Stimulated activated CD4-positive, alpha-beta T cell treated with anti-CD3 and anti-CD28 coated beads, Interleukin-15, amount 100 ng/mL, for 48 hours (primary cell): ENCODE measurements at places on chromosomes 4 and X.

DNA sequence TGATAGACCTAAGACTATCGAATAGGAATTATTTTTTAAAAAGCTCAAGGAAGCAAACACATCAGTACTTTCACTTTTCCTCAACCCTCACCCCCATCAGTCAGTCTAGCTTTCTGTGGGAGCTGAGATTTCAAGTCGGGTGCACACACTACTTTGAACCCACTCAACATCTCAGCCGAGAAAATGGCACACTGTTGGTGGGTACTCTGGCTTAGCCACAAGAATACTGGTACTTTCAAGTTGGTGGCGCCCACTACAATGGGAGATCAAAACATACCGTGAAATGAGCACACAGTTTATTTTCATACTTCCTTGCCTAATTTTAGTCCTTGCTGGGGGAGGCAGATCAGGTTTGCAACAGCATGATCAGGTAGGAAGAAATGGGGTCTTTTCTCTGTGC, 10.2 kb downstream of the CD40LG start:
- no peak for DNase-seq

DNA sequence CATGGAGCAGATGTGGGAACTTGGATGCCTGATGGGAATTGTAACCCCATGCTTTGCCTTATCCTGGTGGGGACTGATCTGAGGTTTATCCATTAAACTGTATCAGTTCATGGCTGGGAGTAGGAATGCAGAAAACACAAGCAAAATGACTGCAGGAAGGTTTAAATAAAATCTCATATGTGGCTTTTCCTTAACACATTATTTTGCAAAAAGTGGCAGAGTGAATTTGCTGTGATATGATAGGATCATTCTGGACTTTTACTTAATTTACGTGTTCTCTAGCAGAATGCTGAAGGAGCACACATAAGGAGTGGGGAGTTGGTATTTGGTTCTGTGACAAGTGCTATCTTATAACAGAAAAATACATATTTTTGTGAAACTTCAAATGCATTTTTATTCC, 34.8 kb downstream of the REPS2 start:
- no peak for DNase-seq

- DNase-seq: no peak
These were observed 958.0 kb upstream of the PCDH7 start for GRCh38 chr4:29762151-29762550.

GRCh38 chrX:34809096-34809495, 133.5 kb upstream of the FAM47B start:
- no peak for DNase-seq

DNA sequence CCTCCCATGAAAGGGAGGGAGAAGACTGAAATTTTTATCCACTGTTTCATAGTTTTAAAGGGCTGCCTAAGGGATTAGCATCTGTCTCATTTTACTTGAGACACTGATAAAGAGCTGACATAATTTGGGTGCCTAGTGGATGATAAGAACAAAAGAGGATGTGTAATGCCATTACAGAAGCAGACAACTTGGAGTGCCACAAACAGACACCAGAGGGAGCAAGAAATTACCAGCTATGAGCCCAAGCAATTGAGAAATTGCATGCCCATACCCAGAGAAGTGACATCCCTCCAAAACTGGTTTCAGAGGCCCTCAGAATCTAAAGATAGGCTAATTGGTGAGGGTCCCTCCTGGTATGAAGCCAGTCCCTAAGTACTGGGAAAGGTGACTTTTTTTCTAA, 38.5 kb upstream of the POU3F4 start:
- DNase-seq: no peak

- DNase-seq: no peak
These were observed 80.9 kb downstream of the C4orf33 start for GRCh38 chr4:129176864-129177263.

DNA sequence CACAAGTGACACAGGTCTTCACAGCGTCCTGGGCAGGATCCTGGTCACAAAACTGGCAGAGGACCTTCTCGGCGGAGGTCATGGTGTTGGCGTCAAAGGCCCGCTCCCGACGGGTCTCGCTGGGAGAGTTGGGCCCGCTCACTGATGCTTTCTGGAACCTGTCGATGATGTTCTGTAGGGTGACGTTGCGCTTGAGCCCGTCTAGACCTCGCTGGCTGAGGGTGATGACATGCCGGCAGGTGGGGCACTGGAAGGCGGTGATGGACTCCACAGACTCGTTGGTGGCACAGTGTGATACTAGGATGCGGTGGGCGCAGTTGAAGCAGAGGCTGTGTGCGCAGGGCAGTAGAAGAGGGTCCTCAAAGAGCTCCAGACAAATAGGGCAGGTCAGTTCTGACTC, 53.2 kb downstream of the MID1 start:
- DNase-seq: no peak

DNA sequence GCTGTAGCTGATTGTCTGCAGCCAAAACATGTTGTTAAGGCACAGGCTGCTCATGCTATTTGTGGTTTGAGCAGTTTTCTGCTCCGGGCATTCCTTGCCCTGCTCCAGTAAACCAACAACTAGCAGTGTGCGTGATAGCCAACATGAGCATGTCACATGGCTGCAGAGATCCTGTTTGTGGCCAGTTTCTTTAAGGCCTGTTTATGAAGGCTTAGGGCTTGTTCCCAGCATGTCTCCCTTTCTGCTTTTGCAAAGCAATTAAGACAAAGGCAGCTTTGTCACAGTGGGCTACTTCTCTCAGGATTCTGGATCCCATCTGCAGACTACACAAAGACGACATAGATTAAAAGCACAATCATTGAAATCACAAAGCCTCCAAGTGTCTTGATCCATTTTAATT, 160.5 kb downstream of the ZNF518B start:
- no peak for DNase-seq

DNA sequence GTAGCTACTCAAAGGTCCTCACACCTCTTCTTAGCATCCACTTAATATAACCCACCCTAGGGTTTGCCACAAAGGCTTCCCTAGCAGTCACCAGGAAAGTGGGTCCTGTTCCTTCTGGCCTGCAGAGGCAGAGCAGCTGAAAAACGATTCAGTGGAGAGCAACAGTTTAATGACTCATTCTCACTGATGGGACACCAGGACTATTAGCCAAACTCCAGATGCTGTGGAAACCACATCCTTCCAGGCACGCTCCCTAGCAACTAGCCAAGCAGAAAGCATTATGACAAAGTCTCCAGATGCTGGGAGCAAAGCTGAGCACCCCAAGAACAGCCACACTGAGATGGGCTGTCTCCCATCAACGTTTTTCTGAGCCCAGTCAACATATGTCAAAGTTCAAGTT, 30.3 kb upstream of the UTP14A start:
- no peak for DNase-seq

DNA sequence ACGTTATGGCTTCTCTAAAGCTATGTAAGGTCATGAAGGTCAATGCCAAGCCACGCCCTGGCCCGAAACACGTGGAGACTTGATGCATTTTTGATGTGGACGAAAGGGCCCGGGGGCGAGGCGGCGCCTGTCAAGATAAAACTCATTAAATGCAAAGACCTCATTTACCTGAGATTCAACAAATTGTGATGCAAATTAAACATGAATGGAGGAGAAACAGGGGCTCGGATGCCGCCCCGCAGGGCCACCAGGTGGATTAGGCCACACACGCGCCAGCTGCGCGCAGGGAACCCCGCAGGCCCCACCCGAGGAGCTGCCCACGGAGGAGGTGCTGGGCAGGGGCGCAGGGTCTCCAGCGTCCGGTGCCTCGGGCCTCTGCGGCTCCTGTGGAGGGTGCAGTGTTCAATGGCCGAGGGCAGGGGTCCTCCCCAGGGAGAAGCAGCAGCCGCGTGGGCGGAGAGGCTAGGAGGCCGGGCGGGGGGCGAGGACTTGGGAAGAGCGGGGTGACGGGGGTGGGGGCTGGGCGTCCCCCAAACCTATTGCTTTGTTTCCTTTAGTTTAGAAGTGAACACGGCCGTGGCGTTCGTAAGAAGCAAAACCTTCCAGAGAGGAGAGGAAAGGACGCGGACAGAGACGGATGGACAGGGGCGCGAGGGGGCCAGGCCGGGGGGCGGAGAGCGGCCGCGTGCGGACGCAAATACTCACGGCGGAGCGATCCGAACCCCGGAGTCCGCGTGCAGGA, 40.4 kb downstream of the CPLX1 start:
- no peak for DNase-seq

- DNase-seq: no peak
These were observed 123.7 kb upstream of the KCNIP4 start for GRCh38 chr4:22072240-22072639.

- DNase-seq: no peak
These were observed 304.5 kb upstream of the CXorf51A start for GRCh38 chrX:147119088-147119487.

DNA sequence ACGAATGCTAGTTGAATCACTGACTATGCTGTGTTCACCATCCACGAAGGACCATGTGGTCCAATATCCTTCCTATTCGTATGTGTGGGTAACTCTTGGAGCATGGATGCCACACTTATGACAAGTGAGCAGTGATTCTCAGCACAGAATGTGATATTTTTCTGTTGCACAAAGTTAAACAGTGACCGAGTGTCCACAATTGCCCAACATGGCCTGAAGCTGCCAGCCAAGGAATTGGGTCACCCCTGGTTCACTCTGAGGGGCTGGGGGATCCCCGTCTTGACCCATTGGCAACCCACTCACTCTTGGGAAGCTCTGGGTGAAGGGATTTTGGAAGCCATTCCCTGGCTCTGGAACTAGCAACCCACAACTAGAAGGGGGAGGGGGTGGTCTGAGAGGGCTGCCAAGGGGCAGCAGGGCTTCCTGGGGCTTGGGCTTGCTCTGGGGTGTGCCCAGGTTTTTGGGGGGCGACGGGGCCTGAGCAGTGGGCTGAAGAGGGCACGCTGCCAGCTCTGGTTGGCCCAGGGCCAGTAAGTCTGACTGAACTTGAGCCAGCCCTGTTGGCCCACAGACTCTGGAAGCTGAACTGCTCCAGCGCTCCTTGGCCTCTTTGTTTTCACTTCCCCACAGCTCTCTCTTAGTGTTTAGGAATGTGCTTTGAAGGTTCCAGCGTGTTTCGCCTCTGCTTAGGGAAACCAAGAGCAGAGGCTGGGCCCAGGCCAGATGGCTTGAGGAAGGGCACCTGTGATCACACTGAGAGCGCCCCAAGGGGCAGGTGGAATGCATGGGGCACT, 43.1 kb upstream of the BCOR start:
- DNase-seq: no peak

- no peak for DNase-seq
These were observed 77.9 kb upstream of the ADRA2C start for GRCh38 chr4:3688018-3688998.

DNA sequence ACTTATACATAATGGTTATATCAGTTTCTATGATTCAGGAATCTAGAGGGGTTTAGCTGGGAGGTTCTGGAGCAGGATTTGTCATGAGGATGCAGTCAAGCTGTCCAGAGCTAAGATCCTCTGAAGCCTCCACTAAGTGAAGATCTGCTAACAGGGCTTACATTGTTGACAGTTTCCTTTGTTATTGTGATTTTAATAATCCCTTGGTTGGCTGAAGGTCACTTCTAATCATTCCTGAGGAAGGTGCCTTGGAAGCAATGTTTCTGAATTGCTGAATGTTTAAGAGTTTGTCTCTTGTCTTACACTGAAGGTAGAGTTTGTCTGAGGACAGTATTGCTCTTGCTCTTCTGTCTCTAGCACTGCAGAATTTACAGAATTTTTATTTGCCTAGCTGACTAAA, 41.3 kb downstream of the BANK1 start:
- no peak for DNase-seq

DNA sequence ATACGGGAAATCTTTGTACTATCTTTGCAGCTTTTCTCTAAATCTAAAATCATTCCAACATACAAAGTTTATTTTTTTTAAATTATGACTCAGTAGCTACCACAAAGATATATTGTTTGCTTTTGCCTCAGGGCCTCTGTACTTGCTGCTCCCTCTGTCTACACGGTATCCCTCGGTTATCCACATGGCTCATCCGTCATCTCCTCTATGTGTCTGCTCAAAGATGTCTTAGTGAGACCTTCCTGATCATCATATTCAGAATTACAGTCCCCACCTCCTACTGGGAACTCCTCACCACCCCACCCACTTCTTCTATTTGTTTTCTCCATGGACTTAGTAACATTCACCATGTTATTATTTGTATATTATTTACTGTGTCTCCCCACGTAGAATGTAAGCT, 107.8 kb downstream of the PARM1 start:
- no peak for DNase-seq

DNA sequence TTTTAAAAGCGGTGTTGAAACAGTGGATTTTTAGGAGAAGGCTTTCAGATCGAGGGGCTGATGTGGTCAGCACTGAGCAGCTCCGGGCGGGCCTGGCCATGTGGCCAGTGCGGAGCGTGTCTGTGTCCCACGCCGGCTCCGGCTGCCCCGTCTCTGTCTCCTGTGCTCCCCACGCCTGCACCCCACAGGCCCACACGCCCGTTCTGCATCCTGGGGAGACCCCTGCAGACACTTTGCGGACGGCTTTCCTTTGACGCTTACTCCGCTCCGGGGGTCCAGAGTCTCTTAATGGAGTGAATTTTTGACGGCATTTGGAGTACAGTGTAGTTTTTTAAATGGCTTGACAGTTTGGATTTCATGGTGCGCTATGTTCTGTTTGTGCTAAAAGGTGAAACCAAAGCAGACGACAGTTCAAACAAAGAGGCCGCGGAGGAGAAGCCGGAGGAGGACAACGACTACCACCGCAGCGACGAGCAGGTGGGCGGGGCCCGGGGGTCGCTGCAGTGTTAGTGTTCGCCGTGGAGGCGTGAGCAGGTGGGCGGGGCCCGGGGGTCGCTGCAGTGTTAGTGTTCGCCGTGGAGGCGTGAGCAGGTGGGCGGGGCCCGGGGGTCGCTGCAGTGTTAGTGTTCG, 38.7 kb downstream of the PCGF3 start:
- no peak for DNase-seq

DNA sequence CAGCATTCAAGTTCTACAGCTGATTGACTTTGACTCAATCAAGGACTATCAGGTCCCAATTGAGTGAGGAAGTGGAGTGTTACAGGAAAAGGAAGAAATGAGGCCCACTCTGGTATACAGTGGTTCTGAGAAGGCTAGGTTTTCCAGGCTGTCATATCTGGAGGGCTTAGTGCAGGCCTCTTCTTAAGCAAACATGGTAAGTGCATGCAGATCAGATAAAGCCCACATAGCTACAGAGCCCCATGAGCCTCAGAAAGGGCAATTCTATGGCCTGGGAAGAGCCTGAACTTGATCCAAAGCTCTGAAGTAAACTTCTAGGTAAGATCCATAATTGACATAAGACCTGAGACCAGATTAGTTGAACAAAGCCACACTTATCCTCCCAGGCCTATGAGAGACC, 29.0 kb upstream of the MAOA start:
- no peak for DNase-seq

GRCh38 chrX:150696866-150697265, 3.7 kb downstream of the MTMR1 start:
- no peak for DNase-seq

- no peak for DNase-seq
These were observed 74.4 kb downstream of the PAPSS1 start for GRCh38 chr4:107645604-107646003.

GRCh38 chr4:101349801-101350064, 2.4 kb upstream of the PPP3CA start:
- no peak for DNase-seq

- no peak for DNase-seq
These were observed 372.1 kb downstream of the OPHN1 start for GRCh38 chrX:68061206-68061535.

- no peak for DNase-seq
These were observed 121.6 kb downstream of the RASL11B start for GRCh38 chr4:52983563-52984303.

GRCh38 chr4:15162465-15163283, 160.4 kb downstream of the CPEB2 start:
- DNase-seq: no peak

- DNase-seq: no peak
These were observed 164.7 kb downstream of the PCDH18 start for GRCh38 chr4:137367620-137368019.
